Stimulated activated CD4-positive, alpha-beta T cell treated with anti-CD3 and anti-CD28 coated beads, Interleukin-2, amount 100 ng/mL, for 48 hours (primary cell): ENCODE measurements at places on chromosomes 13 and 19.

DNA sequence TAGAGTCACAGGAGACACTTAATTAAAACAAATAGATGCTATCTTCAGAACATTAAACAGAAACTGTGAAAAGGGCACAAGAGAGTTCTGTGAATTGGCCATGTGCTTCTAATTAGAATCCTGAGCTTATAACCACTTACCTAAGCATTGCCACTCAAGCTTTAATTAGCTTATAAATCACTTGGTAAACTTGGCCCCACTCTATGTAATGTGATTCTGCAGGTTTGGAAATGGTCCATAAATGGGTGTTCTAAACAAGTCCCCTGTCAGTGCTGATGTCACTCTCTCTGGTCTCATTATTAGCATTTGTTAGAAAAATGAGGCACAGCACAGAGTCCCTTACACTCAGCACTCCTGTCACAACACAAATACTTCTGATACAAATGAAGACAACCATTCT, 18.0 kb downstream of the ZNF91 start:
- DNase-seq = no peak

DNA sequence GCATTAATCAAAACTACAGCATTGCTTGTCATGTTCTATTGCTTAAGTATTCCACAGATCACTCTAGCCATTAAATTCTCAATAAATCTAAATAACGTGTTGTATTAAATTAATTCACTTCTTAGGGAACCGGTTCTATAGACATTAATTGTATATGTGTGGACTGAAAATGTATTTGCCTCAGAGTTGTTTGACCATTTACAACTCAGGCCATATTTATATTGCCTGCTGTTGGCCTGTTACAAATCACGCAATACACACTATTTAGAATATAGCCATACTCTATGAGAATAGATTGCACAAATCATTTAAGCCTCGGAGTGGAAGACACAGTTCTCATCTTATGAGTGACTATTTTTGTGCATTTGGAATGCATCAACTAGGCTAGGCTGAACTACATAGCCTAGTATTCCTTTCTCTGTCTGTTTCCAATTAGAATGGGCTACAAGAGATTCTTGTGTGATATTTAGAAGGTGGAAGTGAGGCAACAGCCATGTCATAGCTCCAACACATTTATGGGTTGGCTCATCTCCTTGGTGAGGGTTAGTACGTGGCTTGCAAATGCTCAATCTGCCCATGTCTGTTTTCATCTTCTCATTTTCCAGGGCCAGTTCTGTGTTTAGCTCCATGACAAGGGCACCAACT, 1116.1 kb downstream of the PCDH9 start:
- no peak for DNase-seq

DNA sequence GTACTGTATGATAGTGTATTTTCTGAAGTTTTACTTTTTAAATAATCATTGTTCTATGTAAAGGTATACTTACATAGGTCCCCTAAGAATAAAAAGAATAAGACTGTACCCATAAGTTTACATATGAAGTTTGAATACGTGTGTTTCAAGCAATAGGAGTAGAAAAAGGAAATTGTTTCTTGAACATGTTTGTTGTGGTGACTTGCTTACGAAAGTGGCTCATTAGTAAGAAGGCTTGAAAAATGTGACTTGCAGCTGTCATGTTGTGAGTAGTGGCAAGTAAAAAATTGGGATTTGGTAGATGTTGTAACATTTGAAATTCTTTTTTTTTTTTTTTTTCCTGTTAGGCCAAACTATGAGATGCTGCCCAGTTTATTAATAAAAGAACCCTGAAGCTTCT, 203.3 kb downstream of the LMO7 start:
- DNase-seq = no peak

GRCh38 chr19:57317503-57317902, 2.8 kb upstream of the ZNF543 start:
- no peak for DNase-seq

DNA sequence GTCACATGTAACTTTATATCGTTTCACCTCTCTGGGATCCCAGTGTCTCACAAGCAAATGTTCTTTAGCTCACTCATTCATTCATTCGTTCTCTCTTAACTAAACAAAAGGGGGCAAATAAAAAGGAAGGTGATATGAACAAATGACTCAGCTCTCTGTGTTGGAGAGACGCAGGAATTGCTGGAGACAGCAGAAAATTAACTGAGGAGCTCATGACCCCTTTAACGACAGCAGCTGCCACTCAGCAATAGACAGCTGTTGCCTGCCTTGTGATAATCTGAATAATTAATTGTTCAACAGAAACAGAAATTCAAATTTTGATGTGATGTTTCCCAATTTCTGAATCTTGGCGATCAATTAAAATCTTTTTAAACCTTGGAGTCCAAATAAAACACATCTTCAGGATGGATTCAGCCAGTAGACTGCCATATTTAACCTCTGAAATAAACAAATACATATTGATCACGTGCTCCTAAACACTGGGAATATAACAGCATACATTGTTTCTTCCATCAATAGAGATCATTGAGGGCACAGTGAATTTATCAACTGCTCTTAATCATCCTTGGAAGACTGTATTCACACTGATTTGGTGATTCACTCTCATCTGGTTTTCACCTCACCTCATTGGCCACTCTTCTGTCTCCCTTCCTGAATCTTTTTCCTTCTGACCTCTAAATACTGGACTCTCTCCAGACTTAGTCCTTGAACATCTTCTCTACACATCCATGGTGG, 63.3 kb downstream of the MBNL2 start:
- no peak for DNase-seq

- no peak for DNase-seq
Measured at GRCh38 chr13:102928941-102929675, 83.3 kb downstream of the ERCC5 start.

DNA sequence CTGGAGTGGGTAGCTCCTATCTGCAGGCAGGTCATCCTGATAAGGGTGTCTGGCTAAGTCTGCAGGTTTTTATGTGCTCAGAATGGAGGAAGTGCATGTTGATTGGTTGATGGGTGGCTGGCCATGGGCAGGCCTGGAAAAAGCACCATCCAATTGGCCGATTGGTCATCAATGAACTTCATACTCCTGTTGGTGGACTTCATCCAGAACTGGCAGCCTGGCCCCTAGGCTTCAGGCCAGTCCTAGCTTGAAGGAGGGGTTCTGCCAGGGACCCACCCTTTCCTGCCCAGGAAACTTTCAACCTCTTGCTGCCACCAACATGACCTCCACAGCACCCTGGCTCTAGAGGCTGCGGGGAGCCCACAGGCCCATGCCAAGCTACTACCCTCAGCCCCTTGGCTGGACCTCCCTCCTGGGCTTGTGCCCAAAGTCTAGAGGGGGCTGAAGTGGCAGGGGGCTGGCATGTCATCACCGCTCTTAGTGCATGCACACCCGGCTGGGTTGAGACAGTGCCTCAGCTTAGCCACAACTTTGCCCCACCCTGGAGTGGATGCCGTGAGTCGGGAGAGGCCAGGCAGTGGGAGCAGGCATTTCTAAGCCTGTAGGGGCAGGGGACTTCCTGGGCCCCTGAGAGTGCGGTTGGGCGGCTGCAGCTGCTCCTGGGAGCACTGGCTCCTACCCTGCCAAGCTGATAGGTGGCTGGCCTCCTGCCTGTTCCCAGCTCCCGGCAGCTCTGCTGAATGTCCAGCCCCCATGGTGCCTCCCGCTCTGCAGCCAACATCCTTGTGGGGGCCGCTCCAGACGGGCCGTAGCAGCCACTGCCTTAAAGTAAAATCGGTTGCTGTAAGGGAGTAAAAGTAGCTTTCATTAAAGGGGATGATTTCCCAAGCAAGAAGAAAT, 13.2 kb downstream of the DNAJC15 start:
- DNase-seq = no peak

DNA sequence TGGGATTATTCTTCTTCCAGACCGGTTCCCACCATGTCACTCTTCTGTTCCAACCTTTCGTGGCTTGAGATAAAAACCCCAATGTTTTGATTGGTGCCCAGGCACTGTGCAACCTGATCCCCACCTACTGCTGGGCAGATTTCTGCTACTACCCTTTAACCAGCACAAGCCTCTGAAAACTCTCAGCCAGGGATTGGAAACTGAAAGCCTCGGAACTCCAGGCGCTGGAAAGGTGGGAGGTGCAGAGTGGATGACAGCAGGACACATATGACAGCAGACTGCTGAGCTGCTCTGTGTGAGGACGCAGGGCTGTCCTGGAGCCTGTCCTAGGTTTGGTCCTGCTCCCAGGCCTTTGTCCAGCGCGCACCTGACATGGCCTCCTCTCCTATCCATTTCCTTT, 68.5 kb upstream of the GTF3A start:
- DNase-seq = no peak

DNA sequence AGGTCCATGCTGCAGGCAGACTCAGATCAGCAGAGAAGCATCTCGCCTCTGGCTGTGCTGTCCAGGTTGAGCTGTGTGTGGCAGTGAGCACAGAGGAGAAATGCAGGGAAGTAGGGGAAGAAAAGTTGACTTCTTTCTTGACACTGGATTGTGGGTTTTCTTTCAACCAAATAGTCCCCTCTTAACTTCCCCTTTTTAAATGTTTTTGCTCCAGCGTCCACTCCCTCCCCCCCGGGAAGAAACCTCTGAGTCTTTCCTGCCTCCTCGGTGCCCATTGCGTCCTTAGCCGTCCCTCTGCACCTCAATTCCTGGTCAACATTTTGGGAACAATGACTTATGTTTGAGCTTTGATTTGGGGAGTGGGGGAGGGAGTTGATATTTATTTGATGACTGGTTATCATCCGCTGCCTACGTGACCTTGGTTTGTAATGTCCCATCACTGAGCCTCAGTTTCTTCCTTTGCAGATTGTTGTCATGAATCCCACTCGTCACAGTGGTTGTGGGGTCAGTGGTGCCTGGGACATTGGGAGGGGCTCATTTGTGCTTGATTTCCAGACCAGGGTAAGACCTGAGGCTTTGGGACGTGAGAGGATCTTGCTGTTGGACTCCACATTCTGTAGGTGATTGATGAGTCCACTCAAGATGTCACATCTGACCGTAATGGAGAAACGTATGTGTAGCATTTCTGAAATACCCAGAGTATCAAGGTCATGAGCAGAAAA, at the start of gene LILRB2:
Gene LILRB2 (minus strand): TSS at position 104 of the 722 bp plus-strand sequence. CDS start 614 bp downstream, outside the sequence.
- DNase-seq = no peak

- peak; percentile 50 for DNase-seq
Measured at GRCh38 chr19:56076498-56076897, 44.6 kb downstream of the ZNF787 start.

- DNase-seq = no peak
Measured at GRCh38 chr19:41328842-41329225, 18.9 kb downstream of the CCDC97 start.

DNA sequence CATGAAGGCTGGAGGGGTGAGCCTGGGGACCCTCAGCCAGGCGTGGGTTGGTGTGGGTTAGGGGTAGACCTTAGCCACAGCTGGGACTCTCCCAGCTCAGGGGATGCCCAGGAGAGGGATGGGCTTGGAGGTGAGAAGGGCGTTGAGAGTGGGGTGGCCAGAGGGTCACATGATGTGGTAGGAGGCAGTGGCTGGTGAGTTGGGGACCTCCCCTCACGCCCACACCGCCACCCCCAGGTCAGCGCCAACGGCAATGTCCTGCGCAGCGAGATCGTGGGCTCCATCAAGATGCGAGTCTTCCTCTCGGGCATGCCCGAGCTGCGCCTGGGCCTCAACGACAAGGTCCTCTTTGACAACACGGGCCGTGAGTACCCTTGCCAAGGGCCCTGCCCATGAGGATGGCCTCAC, 28.5 kb downstream of the AP1M1 start:
- DNase-seq = no peak

GRCh38 chr19:39083983-39084731, at the start of gene ACP7:
TSS of gene ACP7 (plus strand) at chr19:39084368. CDS start at chr19:39085270, 902 bp downstream.
- DNase-seq = peak; percentile 11

GRCh38 chr13:52850396-52851136, 2.1 kb upstream of the PCDH8 start:
- no peak for DNase-seq

- DNase-seq = no peak
Measured at GRCh38 chr13:106139377-106139776, 396.1 kb downstream of the EFNB2 start.

GRCh38 chr19:8697671-8698432, 743 bp downstream of the ACTL9 start:
- DNase-seq = no peak

DNA sequence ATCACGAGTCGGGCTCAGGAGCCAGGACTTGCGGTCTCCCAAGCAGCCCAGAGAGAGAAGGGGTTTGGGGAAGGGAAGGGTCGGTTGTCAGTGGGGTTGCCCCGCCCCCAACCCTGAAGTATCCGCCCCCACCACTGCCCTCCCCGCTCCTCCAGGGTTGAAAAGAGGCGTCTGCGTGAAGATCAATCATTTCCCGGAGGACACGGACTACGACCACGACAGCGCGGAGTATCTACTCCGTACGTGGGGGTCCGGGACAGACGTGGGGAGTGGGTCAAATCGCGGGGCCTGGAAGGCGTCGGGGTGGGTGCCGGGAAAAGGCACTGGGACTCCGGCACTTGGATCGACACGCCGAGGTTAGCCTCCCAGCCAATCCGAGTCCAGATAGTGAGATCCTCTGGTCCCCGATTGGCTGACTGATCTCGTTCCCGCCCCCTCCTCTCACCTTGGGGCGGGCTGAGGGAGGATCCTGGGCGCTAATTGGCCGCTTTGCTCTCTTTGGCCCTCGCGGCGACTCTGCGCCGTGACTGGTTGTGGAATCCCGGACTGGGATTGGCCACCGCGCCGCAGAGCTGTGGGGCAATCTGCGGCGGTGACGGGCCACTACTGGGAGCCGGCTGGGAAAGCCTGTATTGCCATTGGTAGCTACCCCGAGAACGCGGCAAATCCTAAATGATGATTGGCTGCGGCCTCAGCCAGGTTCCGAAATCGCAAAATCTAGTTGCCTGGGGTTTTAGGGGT, 13.3 kb upstream of the CACNG6 start:
- DNase-seq = no peak

GRCh38 chr19:2149980-2150793, 1.2 kb downstream of the AP3D1 start:
- DNase-seq = no peak

GRCh38 chr19:18737954-18738351, 53.2 kb downstream of the COMP start:
- DNase-seq = no peak

- DNase-seq = no peak
Measured at GRCh38 chr13:20514866-20515265, 10.8 kb downstream of the CRYL1 start.

DNA sequence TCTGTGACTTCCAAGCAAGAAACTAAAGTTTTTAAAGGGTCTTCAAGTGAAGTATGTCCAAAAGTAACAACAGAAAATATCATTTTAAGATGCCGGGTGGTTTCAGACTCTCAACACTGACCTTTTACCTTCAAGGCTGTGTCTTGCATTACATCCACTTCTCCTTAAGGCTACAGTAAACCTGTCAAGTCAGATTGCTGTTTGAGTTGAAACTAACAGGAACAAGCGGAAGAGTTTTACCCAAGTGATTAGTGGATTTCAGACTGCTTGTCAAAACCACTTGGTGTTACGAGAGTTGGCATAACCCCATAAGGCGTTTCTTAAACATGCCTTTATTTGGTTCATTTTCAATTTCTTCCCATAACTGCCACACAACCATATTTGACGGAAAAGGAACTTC, 283.1 kb downstream of the DCT start:
- no peak for DNase-seq

DNA sequence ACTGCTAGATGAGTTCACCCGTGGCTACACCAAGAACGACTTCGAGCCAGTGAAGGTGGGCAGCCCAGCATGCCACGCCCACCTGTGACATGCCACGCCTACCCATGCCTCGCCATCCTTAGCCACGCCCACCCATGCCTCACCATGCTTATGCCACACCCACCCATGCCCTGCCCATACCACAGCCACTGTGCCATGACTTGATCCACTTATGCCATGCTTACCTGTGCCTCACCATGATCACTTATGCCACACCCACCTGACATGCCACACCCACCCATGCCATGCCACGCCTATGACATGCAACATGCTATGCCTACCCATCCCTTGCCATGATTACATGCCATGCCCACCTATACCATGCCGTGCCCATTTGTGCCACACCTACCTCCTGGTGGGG, 12.9 kb upstream of the USE1 start:
- no peak for DNase-seq
